ENCODE measurements at places on chromosomes 11 and 22.

GRCh38 chr11:46523290-46523689 lies 70.5 kb downstream of the AMBRA1 start:
- DNase-seq: no peak

GRCh38 chr11:67311556-67312082 lies 8.3 kb downstream of the SSH3 start:
- no peak for DNase-seq

DNA sequence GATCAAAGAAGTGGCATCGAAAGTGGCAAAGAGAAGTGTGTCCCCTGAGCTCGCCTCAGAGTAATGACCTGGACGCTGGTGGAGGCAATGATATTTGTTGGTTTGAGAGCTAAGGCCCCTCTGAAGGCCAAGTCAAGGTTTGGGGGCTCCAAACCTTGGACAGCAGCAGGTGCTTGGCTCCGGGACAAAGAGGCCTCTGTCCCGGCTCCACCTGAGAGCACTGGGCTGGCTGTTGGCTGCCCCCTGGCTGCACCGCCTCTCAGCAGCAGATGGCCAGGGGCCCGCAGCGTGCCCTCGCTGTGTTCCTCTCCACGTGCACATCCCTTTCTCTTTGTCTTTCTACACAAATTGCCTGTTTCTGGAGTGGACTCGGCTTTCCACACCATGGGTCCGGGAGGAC lies 301.3 kb downstream of the NTM start:
- DNase-seq: no peak

DNA sequence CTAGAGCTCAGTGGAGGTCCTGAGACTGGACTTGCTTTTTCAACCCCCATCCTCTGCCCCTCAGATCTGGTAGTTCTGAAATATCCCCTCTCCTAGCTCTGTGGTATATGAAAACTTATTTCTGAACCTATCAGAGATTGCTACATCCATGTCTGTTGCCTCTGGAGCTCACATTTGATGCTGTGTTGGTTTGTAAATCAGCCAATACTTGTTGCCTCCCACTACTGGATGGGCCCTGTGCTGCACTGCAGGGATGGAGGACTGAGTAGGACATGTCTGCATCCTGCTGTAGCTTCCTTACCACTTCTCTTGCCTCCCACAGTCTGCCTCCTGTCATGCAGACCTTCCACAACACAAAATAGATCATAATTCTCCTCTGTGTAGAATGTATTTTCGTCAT lies 5.2 kb downstream of the OLFML1 start:
- DNase-seq: no peak

DNA sequence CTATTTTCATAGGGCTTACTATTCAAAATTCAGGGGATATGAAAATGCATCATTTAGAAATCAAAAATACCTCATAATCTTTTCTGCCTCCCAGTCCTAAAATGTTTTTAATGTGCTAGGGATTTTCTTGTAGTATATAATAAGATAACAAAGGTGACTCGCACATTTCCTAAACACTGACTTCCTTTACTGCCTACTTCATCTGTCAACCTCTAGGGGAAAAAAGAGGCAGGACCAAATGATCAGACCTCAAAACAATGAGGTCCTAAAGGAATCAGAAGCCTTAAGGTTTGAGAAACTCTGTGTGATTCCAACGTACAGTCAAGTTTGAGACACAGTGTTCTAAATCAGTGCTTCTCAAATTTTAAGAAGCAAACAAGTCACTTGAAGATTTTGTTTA lies 56.1 kb upstream of the POU2AF2 start:
- DNase-seq: no peak

GRCh38 chr22:50531962-50532674 lies 2.3 kb upstream of the TYMP start:
- no peak for DNase-seq

GRCh38 chr22:38032681-38033521 lies 24.3 kb upstream of the PICK1 start:
- DNase-seq: no peak

- DNase-seq: no peak
These were observed 55.4 kb upstream of the NECTIN1 start for GRCh38 chr11:119784421-119784820.

DNA sequence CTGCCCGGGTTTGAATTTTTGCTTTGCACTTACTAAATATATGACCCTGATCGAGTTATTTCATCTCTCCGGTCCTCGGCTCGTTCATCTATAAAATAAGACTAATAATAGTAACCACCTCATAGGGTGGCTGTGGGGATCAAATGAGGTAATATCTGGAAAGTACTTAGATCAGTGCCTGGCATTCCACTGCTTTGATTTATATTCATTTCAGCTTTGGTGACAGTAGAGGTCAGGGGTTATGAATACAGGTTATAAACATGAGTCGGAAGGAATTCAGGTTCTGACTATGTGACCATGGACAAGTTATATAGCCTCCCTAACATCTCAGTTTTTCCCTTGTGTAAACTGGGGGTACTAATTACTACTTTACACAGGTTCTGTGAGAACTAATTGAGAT lies 2.9 kb upstream of the TEAD1 start:
- no peak for DNase-seq

DNA sequence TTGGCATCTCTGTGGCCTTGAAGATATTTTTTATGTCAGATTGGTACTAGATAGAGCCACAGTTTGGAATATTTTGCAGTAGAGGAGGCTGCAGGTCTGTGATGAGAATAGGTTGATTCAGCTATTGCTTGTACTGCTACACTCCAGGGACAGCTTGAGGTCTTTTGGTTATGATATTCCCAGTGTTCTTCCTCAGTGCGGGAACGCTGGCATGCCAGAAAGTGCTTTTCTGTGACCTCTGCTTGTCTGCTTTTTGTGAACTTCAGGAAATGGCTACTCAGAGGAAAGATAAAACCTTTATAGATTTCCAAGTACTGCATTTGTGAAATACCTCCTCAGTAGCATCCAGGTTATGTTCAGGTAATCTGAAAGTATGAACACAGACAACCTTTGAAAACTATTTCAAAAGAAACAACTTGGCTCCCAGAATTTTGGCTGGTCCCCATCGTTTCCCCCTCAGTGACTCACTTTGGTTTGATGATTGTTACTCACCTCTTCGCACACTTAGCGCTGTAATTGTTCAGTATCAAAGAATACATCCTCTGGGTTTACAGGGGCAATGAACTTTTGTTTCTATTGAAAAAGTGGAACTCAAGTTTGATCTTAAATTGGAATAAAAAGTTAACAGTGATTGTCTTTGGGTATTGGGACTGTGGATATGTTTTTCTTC lies 191.4 kb downstream of the HIPK3 start:
- DNase-seq: no peak

DNA sequence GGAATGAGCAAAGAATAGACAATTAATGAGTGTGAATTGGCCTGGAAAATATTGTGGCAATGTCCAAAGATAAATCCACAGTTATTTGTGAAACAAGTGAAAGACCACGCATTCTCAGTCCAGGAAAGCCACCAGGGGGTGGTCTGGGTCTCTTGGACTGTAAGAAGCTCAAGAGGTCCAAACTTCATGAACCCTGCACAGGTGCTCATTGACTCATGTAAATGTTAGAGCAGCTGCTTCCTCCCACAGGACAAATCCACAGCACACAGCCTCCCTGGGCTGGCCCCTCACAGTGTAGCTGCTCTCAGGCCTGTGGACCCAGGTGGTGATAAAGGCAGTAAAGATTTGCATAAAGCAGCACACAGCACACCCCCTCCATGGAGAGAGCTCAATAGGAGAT lies 114.0 kb downstream of the ZNF280B start:
- DNase-seq: no peak

- DNase-seq: no peak
These were observed 11.7 kb downstream of the ZNF195 start for GRCh38 chr11:3367221-3367620.
